NCI-H187 treated with DMSO at 0.1 percent for 48 hours (cell line): ENCODE measurements at places on chromosomes 2 and 18.

DNA sequence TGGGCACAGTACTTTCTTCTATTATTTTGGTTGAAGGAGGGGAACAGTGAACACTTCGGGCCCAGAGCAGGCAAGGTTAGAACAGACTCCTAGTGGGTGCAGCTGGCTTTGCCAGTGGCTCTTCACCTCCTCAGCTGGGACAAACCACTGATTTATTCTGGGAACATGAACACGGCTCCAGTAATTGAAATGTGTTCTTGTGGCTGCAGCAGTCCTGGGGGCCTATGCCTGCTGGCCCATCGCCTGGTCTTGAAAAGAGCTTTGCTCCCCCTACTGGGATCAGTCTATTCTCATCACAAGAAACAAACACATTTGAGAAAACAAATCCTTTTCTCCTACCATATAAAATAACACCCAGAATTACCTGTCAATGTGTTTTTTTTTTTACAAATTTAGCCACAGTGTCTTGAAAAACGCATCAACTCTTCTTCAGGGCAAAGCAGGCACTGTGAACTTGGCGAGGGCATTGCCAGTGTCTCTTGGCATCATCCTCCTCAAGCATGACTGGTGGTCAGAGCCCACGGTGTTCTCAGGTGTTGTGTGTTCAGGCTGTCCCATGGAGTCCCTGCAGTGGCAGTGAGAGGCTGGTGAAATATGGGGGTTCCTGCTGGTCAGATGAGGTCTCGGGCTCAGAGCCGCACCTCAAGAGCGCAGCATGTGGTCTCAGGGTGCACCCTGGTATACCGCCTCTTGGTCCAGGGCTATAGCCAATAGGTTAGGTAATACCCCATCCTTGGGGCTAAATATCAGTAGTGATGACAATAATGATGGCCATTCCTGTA is 51.3 kb downstream of the RNF144A start:
- DNase-seq, result no peak

GRCh38 chr18:79708412-79708811 is 28.8 kb downstream of the CTDP1 start:
- no peak for DNase-seq

- no peak for DNase-seq
These were observed 170.0 kb downstream of the AGAP1 start for GRCh38 chr2:235663875-235664274.

DNA sequence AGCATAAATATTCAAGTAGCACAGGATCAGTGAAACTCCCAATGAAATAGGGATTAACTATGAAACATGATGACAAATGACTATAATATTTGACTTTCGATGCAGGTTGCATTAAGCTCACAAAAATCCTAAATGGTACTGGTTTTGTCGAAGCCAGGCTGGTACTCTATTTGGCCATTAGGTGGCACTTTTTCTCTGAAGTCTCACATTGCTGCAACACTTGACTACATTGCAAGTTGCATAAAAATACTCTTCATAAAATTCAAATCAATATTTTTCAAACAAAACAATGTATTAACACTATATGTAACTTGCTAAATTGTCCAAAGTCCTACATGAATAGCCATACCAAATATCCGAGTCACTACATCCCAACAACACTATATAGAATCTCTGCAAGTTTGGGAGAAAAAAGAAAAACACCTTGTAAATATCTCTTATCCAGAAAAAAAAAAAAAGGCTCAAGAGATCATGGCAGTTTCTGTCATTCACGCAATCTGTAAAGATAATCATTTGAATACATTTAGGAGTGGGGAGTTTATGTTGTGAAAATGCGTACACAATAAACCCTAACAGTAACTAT is 9.5 kb downstream of the RTTN start:
- DNase-seq, result no peak

DNA sequence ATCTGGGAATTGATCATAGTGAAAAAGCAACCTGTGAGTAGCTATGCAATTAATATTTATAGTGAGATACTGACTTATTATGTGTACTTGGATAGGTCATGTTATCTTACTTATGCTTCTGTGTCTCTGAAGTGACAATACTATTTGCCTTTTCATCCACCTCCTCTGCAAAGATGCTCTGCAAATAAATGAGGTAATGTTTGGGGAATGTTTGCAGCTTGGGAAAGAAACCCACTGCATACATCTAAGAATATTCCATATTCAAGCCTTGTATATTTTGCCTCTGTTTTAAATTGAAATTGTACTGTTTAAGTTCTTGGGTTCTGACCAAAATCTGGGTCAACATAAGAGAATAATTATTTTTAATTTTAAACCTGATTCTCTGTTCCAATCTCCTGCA is 217.4 kb upstream of the DTNA start:
- DNase-seq, result no peak
